Retinal pigment epithelial cell (primary cell): ENCODE measurements at places on chromosomes 4 and X.

DNA sequence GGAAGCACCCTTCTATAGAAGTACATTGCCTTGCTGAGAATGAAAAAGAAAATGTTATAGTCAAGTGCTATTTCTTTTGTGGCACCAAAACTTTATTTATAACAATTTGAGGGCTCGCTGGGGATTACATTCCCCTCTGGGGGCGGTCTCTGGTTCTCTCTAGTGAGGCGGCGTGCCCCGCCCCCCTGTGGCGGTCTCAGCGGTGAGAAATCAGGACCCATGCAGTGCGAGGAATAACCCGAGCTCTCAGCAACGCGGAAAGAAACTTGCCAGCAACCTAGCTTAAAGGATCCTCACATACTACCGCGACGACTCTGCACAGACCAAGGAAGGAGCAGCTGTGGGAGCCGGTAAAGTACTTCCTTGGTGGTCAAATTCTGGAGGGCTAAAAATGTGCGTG, 83.4 kb upstream of the SHISA3 start:
- DNase-seq, result no peak

DNA sequence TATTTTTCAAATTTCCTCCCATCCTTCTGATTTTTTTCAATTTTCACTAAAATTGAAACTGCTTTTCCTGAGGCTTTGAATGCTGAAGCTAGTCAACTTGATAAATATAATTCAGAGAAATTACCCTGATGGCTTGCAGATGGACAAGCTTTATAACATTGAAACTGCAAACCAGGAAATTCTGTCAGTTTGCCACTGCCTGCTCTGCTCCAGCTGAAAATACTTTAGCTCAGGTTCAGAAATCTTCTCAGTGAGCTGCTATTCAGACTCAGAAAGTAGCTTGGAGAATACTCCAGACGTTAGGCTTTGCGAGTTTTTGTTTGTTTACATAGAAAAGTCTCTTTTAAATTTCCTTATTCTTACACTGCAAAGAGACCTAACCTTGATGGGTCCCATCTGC, 1574.7 kb downstream of the STIM2 start:
- no peak for DNase-seq

DNA sequence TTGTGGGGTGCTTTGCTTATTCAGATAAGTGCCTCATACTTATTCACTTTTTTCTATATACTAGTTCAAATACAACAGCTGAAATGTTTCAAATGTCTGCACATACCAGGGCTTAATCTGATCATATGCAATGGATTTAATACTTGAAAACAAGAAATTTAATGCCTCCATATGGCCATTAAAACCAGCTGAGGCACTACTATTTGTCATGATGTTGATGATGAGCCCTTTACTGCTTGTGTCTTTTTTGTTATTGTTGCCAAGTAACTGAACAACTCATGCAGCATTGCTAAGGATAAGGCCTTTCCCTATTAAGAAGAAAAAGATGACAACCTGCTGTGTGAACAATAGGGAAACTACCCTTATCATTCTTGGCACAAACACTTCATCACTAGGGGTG, 52.5 kb downstream of the MAGEB10 start:
- DNase-seq, result peak; percentile 43

GRCh38 chr4:14267373-14268060, 640.0 kb upstream of the BOD1L1 start:
- DNase-seq, result no peak

GRCh38 chr4:10354225-10354624, 103.0 kb downstream of the ZNF518B start:
- DNase-seq, result no peak

DNA sequence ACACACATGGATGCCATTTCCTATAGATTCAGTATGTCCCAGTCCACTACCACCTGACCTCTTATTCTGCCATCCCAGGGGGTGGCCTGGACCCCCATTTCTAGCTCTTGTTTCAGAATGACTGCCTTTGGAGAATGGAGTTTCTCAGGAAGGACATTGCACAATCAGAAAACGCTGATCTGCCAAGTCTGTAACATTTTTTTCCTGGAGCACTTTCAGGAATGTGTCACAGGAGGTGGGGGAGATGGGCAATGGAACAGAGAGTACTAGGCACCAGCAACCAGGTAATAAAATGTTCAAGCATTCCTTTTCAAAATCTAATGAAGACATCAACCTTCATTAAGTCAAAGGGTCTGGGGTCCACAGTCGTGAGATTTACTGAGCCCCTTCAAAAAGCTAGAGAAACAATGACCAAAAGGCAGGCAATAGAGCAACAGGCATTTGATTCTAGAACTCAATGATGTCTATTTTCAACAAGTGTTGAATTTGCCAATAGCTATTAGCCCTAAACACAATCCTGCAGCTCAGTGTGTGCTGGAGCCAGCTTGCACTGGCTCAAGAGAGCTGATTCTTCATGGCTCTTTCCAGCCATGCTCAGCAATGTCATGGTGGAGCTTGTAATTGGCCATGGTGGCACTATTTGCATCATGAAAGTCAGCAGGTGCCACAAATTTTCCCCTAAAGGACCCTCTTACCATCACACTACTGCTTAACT, 87.1 kb downstream of the KDR start:
- peak; percentile 59 for DNase-seq

DNA sequence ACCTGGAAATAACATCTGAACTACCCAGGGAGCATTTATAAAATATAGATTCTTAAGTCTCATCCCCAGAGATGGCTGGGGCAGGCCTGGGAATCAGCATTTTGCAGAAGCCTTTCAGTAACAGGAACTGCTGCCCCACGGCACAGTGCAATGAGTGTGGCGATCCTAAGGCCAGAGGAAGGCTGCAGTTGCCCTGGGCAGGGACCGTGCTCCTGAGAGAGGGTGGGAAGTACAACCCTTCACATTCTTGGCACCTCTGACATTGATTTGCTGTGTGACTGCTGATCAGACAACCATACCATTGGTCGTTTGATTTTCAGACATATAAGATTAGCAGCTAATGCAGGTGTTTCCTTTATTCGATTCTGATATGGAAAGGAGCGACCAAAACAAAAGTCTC, 233.6 kb downstream of the STIM2 start:
- no peak for DNase-seq

DNA sequence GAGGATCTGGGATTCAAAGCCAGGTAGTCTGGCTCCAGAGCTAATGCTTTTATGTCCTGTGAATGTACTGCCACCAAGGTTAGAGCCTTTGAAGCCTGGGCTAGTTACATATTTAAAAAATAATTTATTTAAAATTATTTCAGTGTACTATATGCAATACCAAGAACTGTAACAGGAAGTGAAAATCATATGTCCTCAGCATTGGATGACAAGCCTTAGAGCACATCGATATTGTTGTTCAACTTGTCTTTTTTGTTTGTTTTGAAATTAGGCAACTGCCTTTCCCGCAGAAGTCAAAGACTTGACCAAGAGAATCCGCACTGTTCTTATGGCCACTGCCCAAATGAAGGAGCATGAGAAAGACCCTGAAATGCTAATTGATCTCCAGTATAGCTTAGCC, 73.1 kb upstream of the IL13RA1 start:
- no peak for DNase-seq

DNA sequence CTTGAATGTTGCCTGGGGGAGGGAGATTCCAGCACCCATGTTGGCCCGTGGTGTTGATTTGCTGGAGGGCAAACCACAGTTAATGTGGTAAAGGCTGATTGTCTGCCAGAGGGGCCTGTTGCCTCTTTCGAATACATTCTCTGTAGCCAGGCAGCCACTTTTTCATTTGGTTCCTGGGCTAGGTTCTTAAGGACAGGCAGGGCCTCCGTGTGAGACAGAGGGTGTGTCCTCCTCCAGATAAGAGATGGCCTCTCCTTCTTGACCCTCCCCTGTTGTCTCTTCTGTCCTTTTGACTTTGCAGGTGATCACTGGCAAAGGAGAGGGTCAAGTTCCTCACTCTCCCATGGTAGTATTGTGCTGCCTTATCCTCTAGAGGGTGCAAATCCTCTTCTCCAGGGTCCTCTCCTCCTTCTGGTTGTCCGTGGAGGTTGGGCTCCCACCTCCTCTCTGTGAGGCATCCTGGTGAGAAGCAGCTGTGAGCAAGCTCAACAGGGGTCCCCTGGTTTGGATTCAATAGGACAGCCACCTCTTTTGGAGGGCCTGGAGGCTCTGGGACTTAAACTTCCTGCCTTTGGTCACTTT, 44.9 kb downstream of the ZNF182 start:
- DNase-seq, result no peak

GRCh38 chrX:110404376-110404775, 45.7 kb downstream of the RTL9 start:
- DNase-seq, result no peak

DNA sequence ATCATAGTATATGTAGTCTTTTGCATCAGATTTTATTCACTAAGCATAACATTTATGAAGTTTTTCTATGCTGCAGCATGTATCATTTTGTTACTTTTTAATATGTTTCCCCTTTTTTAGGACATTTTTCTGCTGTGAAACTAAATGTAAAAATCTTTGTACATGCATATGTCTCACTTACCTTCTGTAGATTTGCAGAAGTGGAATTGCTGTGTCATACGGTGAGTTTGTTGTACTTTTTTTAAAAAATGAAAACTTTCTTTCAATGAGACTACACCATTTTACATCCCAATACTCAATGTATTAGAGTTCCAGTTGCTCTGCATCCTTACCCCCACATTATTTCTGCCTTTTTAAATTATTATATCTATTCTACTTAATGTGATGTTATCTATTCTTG, 868.9 kb downstream of the PDHA2 start:
- no peak for DNase-seq

DNA sequence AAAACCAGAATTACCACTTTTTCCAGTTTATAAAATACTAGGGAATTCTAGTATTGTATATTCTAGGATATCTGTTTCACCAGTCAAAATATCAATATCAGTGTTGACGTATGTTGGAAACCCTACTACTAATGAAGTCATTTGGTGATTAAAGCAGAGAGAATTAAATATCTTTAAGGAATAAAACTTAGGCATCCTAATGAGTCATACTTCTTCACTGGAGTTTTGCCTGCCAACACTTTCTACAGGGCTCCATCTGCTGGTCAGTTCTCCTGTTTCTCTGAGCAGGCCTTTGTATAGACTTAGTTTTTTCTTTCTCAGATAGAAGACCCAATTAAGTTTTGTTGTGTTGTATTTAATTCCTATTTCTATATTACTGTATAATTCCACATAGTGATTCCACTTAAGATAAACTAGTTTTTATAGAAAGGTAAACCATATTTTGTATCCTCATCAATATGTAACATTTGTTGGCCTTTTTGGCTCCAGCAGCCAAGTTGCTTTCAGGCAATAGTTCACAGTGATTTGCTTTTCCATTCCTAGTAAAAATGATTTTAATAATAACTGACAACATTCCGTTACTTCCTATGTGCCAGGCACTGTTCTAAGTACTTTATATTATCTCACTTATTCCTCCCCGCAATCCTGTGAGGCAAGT, 3.5 kb downstream of the AP1AR start:
- DNase-seq, result peak; percentile 64

DNA sequence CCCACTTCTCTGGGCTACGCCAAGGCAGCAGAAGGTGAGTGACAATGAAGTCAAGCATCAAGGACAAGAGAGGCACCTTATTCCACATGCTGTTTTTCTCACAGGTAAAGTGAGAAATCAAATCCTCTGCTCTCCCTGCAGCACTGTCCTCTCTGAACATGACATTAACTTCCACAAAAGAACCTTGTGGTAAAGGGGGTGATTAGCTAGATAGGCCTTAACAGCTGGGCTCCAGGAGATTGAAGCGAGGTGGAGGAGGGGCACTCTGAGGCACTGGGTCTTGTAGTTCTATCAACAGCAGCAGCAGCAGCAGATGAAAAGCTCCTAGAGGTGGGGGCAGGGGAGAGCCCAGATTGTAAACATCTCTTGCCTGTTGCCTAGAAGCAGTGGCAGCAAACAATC, 96.8 kb upstream of the CXXC4 start:
- peak; percentile 24 for DNase-seq

GRCh38 chr4:78152795-78153194, 95.7 kb downstream of the FRAS1 start:
- no peak for DNase-seq

DNA sequence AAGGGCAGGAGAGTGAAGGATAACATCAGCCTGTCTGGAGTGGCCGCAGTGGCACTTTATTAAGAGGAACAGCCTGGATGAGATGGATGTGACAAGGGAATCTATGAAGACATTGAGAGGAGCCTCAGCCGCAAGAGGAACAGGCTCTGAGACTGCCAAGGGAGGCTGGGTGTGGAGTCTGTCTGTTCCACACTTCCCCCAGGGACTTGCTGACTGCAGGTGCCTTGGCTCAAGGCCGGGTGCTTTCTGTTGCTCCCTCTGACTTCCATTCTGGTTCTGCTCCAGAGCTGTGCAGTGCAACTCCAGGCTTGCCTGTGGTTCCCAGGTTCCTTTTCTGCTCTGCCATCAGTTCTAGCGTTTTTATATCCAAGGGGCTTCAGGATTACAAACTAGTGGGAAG, 54.6 kb downstream of the FRMPD3 start:
- no peak for DNase-seq

DNA sequence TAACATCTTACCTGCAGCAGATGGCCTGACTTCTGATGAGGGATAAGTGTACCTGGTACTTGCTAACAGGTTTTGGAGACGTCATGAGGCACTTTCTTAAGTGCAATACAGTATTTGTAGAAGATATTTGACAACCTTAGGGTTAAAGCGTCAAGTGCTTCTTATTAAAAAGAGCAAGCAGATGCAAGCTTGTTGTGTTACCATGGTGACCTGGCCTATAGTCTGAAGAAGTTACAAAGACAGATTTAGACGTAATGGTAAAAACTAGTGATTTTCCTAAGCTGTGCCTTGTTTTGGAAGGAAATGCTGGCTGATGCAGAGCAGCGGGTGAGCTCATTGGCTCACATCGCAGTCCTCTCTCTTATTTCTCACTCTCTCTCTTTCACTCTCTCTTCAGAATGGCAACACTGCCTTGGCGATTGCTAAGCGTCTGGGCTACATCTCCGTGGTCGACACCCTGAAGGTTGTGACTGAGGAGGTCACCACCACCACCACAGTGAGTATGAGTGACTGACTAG, 243.6 kb downstream of the ANK2 start:
- DNase-seq, result peak; percentile 27

DNA sequence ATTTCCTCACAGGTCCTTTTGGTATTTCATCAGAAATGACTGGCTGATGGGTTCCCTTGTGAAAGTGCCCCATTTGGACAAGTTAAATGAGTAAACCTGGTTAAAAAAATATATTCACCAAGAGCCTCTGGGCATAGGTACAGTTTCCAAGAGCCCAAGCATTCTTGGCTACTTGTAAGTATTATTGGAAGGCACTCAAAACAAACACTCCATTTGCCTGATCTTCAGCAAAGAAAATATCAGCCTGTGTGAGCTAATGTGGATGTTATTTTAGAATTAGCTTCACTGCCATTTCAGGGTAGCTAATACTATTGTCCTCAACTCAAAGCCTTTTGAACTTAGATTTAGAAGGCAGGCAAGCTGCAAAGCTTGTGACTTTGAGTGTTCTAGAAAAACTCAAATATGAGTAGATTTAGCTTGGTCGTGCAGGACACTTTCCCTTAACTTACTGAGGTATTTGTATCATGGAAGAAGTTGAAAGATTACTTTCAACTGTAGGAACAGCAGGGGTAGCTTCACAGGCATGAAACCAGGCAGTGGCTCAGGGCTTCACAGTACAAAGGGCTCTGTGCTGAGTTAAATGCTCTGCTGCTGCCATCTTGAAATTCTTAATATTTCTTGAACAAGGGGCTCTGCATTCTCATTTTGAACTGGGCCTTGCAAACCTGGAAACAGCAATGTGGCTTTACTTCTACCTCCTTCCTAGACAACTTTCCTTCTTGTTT, 177.2 kb downstream of the AMELX start:
- peak; percentile 66 for DNase-seq

GRCh38 chr4:41619161-41619560, 81.2 kb downstream of the LIMCH1 start:
- no peak for DNase-seq

- DNase-seq, result no peak
Observed at GRCh38 chr4:114601304-114602052, 2.9 kb downstream of the UGT8 start.

GRCh38 chr4:83010111-83010521, 507 bp downstream of the LIN54 start:
- no peak for DNase-seq
